Left hindlimb (tissue), 1 donor: ENCODE measurements at places on chromosomes 13 and 19.

GRCh38 chr13:66443926-66444325 is 786.2 kb downstream of the PCDH9 start:
- no peak for DNase-seq

GRCh38 chr19:10535613-10536012 is 8.1 kb upstream of the ATG4D start:
- DNase-seq = no peak

DNA sequence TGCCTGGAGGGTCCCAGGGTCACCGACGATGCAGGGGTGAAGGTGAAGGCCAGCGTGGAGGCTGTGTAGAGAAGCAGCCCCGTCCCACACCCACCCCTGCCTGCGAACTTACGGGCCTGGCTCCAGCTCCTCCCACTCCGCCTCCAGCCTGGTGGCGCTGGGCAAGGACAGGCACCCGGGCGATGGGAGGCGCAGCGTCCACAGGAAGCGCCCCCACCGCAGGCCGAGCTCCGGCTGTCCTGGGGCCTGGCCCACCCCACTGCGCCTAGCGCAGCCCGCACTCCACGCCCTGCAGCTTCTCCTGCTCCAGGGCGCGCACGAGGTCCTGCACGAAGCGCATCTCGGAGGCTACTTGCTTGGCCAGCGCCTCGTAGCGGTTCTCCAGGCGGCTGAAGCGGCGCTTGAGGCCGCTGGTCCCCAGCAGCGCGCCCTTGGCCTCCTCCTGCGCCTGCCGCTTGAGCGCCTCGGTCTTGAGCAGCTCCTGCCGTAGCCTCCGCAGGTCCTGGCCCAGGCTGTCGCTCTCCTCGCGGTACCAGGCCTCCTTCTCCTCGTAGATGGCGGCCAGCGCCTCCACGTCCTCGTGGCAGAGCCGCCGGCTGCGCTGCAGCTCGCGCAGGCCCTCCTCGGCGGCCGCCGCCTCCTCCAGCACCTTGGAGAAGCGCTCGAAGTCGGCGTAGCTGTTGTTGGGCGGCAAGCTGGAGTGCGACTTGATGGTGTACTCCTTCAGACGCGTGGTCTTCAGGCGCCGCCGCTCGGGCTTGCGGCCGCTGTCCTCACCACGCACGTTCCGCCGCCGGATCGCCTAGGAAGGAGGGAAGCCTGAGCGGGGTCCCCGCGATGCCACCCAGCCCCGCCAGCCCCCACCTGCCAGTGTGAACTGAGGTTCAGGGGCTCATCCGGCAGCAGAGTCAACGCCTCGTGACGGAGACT is 11.8 kb downstream of the DAPK3 start:
- DNase-seq = no peak

DNA sequence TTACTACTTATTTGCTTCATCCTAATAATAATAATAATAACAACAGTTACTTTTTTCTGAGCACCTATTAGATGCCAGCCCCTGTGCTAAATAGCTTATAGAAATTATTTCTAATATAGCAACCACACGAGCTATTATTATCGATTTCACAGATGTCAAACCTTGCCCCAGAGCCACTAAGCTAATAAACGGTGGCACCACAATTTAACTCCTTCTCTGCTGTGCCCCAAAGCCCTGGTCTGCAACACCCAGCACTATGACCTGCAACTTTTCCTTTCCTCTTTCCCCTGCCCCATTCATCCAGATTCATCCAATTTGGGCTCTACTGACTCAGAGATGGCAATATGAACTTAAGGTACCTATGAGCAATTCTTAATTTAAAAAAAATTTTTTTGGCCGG is 6.4 kb downstream of the RFX2 start:
- DNase-seq = no peak

- no peak for DNase-seq
These were observed 21.0 kb upstream of the CBY2 start for GRCh38 chr13:45681113-45681512.

DNA sequence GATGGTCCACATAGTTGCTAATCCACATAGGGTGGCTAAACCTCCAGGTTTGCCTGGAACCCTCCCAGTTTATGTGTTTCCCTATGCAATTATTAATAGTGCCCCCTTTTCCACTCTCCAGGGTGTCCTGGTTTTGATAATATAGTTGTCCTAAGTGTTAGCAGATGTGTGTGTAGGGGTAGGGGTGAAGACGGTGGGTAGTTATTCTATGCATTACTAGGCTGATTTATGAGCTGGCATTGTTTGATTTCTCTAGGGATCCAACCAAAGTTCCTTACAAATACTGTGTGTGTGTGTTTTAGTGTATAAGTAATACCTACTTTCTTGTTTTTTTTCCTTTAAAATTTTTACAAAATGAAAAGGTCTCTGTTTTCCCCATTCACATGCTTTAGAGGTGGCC is 21.1 kb downstream of the GTF2F2 start:
- no peak for DNase-seq

GRCh38 chr13:36862722-36863121 is 43.7 kb downstream of the RFXAP start:
- DNase-seq = no peak

GRCh38 chr13:97574926-97575325 is 141.0 kb downstream of the RAP2A start:
- DNase-seq = no peak

- DNase-seq = no peak
These were observed 30.1 kb downstream of the ZAR1L start for GRCh38 chr13:32284927-32285632.

- DNase-seq = no peak
These were observed 33.9 kb upstream of the CEACAM8 start for GRCh38 chr19:42628411-42629140.

DNA sequence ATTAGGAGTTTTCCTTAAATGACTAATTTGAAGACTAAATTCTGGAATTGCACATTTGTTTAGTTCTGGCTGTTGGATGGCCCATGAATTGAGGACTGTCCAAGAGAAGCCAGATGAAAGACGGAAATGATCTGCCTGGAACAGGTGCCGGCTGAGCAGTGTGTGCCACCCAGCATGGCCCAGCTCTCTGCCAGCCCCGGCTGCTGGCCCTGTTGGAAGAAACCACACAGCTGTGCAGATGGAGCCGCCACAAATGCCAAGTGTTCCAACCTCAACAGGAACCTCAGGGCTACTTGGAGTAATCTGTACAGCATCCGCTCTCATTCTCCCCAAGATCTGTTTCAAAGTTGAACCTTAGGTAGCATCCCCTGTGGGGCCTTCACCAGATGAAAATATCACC is 67.0 kb upstream of the STARD13 start:
- peak; percentile 71 for DNase-seq
